LHCN-M2 (cell line): ENCODE measurements at places on chromosomes 4 and X. TPM values are rescaled to one million over a fixed set of nuclear protein-coding genes. Genes with fewer than 3 reads are reported as not detected.

SPATA18 gene
- not detected in 2 replicates for total RNA-seq

SUPT20HL2 gene
- not detected in 2 replicates for total RNA-seq

P2RY4 gene
- total RNA-seq, result not detected in 2 replicates

KLB gene
- total RNA-seq, result not detected in 2 replicates

DIPK2B gene
- total RNA-seq, result not detected in 2 replicates

TRIM60 gene
- not detected in 2 replicates for total RNA-seq

CACNA1F gene
- not detected in 2 replicates for total RNA-seq

ARHGEF9 gene
- total RNA-seq, result 12.3 and 17.6 TPM in 2 replicates

TEC gene
- total RNA-seq, result 6.8 and 7.3 TPM in 2 replicates

MAGEA2 gene
- total RNA-seq, result not detected in 2 replicates

FDCSP gene
- not detected in 2 replicates for total RNA-seq

ITGB1BP2 gene
- 1.6 and 1.9 TPM in 2 replicates for total RNA-seq

CENPVL3 gene
- total RNA-seq, result 0.06 TPM in 2 replicates

OPRPN gene
- not detected in 2 replicates for total RNA-seq

AMTN gene
- total RNA-seq, result 0.46 TPM in 1 of 2 replicates, not detected in the other

TMEM150C gene
- 0.26 TPM in 1 of 2 replicates, not detected in the other for total RNA-seq

SSX3 gene
- total RNA-seq, result not detected in 2 replicates

PQBP1 gene
- total RNA-seq, result 43.9 and 53.2 TPM in 2 replicates

DNA sequence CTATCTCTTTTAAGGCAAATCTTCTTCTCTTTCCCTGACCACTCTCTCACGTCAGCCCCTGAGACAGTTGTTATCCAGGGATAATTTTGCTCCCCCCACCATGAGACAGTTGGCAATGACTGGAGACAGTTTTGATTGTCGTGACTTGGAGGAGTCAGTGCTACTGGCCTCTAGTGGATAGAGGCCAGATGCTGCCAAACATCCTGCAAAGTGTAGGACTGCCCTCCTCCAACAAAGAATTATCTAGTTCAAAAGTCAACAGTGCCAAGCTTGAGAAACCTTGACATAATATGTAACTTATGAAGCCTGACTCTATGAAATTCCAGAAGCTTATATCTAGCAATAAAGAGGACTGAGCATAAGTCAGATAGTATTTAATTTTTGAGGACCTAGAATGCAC, 502.1 kb upstream of the IGFBP7 start:
- no peak for DNase-seq

DNA sequence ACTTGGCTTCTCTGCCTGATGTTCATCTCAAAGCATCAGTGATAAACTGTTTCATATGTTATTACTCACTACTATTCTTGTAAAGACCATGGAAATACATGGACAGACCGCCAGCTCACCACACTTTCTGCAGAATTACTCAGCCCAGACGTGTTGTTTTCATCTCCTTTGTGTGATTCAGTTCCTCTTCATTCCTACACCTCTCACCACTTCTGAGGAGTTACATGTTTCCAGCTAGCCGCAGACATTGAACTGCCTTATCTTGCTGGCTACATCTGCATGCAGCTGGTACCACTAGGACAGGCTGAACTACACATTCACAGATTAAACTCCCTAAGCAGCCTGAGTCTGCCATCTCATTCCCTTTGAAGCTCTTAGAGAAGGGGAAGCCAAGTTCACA, 443.2 kb upstream of the FGF16 start:
- DNase-seq, result no peak

DNA sequence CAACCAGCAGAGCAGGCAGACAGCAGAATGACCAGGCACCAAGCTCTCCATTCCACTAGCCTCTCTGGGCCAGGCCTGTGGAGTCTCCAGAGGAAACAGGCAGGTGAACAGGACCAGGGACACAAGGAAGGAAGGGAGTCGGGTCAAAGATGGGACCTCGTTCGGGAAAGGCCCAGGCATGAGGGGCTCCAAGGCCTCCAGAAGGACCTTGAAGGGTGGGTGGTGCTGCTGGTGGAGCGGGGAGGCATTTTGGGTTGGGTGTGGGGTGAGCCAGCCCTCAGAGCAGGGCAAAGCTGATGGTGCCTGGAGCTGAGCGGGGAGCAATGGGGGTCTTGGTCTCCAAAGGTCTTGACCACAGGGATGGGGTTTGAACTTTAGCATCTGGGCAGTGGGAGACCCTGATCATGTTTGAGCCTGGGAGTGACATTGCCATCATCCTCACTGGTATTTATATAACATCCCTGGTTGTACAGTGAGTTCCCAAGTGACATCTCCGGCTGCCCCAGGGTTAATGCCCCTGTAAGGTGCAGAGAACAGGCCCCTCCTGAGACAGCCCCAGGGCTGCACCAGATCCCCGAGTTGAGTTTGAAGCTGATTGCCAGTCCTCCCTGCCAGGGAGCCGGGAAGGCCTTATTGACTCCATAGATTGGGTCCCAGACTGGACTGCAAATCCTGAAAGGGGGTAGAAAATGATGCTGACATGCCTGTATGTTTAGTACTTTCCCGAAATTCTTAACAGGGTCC, 52.7 kb downstream of the PSAPL1 start:
- DNase-seq, result no peak

GRCh38 chr4:73193659-73194058, 64.9 kb downstream of the ANKRD17 start:
- DNase-seq, result no peak

DNA sequence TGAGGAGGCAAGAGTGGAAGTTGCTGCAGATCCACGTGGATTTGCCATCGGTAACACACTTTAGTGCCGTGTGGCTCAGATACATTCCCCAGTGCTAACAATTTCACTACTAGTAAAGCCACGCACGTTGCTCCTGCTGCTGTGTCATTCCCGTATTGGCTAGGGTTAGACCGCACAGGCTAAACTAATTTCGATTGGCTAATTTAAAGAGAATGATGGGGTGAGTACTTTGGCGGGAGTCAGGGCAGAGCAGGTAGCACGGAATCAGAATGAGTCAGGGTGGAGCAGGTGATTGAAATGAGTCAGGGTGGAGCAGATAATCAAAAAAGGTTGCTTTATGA, 1337.5 kb downstream of the FSTL5 start:
- DNase-seq, result no peak

GRCh38 chr4:89929425-89930159, 34.9 kb downstream of the MMRN1 start:
- DNase-seq, result no peak

GRCh38 chrX:49991758-49992157, 69.4 kb downstream of the CLCN5 start:
- no peak for DNase-seq

DNA sequence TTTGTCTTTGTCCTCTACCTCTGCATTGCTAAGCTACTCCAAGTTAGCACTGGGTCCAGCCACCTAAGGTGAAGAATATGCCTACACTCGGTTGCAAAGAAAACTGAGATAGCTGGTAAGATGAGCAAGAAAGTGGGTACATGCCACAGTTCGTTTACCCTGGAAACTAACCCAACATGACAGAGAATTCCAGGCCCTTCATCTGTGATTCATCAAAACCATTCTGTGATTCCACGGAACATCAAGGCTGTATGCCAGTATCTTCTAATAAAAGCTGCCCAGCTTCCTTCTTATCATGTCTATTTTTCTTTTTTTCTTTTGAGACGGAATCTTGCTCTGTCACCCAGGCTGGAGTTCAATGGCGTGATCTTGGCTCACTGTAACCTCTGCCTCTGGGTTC, 58.7 kb upstream of the SPANXC start:
- DNase-seq, result no peak

- no peak for DNase-seq
These were observed 66.0 kb downstream of the UBE2K start for GRCh38 chr4:39763714-39764572.

- DNase-seq, result no peak
These were observed 48.6 kb upstream of the RASL11B start for GRCh38 chr4:52813546-52813945.

- DNase-seq, result no peak
These were observed 454.1 kb downstream of the PDGFC start for GRCh38 chr4:156517546-156517945.

DNA sequence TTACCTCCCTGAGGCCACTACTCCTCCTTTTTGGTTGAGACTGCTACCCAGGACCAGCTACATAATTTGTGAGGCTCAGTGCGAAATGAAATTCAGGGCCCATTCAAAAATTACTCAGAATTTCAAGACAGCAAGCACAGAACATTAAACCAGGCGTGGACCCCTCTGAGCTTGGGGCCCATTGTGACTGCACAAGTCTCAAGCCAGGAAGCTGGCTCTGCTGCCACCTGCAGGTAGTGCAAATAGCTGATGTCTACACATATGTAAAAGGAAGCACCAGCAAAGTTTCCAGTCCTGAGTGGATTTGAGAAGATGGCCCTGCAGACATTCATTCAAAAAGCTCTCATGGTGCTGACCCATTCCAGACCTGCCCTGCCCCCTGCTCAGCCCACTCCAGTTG, 213.4 kb upstream of the LNX1 start:
- peak; percentile 35 for DNase-seq

GRCh38 chr4:39900966-39901365, 76.7 kb downstream of the PDS5A start:
- DNase-seq, result peak; percentile 1

- DNase-seq, result peak; percentile 51
These were observed 471 bp downstream of the MCTS1 start for GRCh38 chrX:120604361-120604782.

DNA sequence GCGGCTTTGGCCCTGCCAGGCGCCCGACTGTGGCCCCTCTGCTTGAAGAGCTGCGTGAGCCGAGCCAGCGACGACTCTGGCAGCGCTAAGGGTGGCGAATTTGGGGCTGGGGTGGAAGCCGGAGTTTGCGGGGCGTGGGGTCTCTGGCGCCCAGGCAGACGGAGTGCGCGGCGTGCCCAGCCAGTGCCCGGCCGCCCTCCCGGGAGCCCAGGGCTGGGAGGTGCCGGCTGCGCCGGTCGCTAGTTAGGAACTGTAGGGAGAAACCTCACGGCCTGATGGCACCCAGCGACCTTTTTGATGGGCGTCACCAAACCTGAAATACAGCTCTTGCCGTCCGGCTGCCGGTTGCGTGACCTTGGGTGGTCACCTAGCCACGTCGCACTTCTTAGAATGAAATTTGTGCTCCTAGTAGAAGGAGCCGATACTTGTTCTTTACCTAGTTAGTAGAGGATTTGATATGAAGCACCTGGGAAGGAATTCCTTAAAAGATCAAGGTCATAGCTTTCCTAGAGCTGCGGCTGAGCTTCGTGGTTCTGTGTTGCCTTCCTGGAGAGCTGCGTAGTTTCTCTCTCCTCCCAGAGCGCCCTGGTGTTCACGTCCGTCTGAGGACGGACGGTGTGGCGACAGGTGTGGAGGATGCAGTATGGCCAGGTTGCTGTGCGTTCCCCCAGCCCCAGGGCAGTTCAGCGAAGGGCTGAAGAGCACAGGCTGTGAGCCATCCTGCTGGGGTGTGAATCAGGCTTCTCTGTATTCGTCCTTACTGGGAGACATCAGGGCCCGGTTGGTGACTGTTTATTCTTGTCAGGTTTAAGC, 680 bp downstream of the MAEA start:
- no peak for DNase-seq

DNA sequence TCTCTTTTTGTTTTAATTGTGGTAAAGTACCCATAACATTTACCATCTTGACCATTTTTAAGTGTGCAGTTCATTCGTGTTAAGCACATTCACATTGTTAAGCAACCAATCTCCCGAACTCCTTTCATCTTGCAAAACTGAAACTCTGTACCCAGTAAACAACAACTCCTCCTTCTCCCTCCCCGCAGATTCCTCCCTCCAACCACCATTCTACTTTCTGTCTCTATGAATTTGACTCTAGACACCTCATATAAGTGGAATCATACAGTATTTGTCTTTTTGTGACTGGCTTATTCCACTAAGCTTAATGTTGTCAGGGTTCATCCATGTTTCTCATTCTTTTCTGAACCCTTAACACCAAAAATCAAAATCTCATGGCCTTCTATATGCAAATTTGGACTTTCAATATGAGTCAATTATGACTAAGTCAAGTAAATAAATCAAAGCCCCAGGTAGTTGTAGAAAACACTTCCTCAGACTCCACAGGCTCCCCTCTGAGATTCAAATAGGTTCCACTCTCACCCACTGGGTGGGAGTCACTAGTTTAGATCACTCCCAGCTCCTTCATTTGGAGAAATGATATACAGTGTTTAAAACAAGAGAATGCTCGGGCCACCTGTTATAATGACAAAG, 9.8 kb upstream of the RTL5 start:
- no peak for DNase-seq

GRCh38 chrX:132171478-132171877, 43.7 kb upstream of the FRMD7 start:
- DNase-seq, result no peak

- DNase-seq, result no peak
These were observed 72.0 kb upstream of the GPRIN3 start for GRCh38 chr4:89379511-89380044.

- DNase-seq, result no peak
These were observed 14.9 kb downstream of the IGFBP7 start for GRCh38 chr4:57095245-57095644.

- DNase-seq, result peak; percentile 49
These were observed 103.5 kb downstream of the RPA4 start for GRCh38 chrX:96987228-96987627.

GRCh38 chr4:2697995-2698414, 58.1 kb downstream of the TNIP2 start:
- no peak for DNase-seq

- peak; percentile 62 for DNase-seq
These were observed 109.7 kb downstream of the PDLIM5 start for GRCh38 chr4:94561249-94562024.

- no peak for DNase-seq
These were observed 9.1 kb downstream of the NSG1 start for GRCh38 chr4:4395849-4396627.

- DNase-seq, result no peak
These were observed 33.4 kb downstream of the SLC2A9 start for GRCh38 chr4:9987749-9988362.

DNA sequence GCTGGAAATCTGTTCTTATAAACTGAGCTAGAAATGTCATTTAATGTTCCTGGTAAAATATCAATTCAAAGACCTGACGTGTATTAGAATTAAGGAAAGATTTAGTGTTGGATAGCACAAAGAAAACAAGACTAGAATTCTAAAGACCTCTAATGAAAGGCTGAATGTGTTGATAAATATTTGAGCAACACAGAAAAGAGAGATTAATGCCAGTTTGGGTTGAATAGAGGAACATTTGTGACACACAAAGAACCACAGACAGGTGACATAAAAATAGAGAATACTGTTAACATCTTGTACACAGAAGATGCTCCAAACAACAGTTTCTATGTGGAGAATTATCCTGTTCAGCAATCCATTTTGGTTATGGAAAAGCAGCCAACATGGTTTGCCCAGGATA, 222.1 kb upstream of the GALNT7 start:
- DNase-seq, result no peak

GRCh38 chr4:173218411-173219125, 50.0 kb downstream of the GALNT7 start:
- peak; percentile 94 for DNase-seq

GRCh38 chr4:95224402-95224801, 324.4 kb downstream of the UNC5C start:
- no peak for DNase-seq

- no peak for DNase-seq
These were observed 1525.7 kb upstream of the TENM3 start for GRCh38 chr4:180717451-180718033.

- no peak for DNase-seq
These were observed 11.5 kb upstream of the GATB start for GRCh38 chr4:151772274-151772673.

GRCh38 chr4:8850830-8851188, 20.8 kb downstream of the HMX1 start:
- no peak for DNase-seq

- DNase-seq, result peak; percentile 51
These were observed 61.1 kb downstream of the HDX start for GRCh38 chrX:84441143-84441542.
